NCI-H1694 (cell line): ENCODE measurements at places on chromosomes 2 and 18.

DNA sequence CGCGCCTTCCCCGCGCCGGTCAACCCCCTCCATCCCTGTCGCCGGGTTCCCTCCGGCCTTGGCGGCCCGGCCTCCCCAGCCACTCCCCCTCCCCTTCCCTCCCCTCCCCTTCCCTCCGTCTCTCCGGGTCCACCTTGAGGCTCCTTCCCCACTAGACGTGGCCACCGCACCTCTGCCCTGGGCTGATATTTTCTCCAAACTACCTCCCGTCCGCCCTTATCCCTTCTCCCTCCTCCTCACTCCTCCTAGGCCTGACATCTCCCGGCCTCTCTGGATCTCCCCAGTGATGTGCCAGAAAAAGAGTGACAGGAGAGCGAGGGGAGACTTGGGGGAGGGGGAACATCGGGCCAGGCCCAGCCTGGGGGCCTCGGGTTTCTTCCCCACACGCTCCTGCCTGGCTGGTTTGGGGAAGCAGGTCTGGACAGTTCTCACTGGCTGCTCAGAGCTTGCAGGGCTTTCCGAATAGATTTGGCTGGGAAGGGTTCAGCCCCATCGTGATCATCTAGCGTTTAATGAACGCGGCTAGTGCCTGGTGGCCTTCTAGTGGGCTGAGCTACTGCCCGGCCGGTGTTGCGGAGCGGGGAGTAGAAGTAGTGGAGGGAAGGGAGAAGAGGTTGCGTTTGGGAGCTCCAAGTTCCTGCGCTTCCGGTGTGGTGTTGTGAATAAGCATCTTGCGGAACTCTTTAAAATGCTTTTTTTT, 641 bp downstream of the MAPRE3 start:
- no peak for DNase-seq

GRCh38 chr2:23900541-23901322, 26.2 kb downstream of the ATAD2B start:
- no peak for DNase-seq

- DNase-seq = peak; percentile 59
These were observed at the start of gene DOK6 for GRCh38 chr18:69400253-69400975. TSS of gene DOK6 (plus strand) at chr18:69400888.

DNA sequence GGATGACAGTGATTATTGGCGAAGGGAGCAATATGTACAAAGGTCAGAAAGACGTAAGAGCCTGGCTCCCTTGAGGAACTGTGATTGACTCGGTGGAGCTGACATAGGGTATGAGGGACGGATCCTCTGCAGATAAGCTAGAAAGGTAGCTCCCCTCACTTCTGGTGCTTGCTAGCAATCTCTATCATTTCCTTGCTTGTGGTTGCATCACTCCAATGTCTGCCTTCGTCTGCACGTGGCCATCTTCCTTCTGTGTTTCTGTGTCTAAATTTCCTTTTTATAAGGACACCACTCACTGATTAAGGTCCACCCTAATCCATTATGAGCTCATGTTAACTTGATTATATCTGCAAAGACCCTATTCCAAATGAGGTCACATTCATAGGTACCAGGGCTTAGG, 22.9 kb upstream of the LMAN1 start:
- DNase-seq = no peak

- peak; percentile 15 for DNase-seq
These were observed 69.3 kb downstream of the MARCO start for GRCh38 chr2:119011162-119011909.

DNA sequence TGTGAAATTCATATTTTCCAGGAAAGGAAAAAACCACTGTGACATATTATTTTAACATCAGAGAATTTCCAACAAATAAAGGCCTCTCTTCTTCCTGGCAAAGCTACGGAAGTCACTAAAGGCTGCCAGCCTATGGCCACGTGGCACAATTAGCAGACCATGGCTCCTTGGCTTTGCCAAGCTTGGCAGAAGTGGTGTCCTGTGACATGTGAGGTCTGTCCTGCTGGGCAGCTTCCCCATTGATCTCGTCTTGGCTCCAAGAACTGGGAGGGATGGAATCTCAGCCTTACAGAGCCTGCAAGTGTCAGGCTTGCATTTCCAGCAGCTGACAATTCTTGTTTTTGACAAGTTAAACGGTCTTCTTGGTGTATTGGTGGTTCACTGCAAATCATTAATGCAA, 226.9 kb upstream of the THSD7B start:
- no peak for DNase-seq

DNA sequence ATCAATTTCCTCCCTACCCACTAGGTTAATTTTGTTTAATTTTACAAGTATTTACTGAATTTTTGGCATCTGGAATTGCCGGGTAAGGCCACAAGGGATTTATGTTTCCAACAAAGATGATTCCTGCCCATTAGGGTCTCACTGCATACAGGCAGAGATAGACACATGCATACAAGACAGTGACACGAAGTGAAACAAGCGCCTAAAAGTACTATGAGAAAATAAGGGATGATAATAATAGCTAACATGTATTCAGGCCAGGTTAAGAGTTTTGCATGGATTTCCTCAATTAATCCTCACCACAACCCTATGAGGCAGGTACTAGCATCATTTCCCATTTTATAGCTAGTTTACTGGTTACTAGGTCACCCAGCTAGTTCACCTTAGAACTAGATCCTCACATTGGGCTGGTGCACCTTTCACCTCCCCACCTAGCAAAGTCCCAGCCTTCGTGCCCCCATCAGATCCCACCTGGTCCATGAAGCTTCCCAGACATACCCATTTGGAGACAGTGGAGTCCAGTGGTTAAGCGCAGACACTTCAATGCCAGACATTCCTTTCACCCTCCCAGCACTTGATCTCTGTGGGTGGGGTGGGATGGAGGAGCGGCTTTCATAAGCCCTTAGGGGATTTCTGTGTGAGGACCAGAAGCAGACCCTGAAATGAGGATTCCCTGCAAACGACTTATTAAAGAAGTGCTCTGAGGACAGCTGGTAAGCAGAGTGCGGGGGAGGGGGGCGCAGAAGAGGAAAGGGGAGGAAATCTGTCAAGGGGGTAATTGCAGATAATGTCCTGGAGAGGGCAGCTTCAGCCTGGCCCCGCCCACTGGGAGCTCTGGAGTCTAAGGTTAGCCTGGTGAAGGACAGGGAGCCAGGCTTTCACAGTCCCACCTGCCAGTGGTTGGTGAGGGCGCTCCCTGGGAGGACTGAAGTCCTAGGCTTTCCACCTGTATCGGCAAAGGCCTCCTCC, 5.8 kb upstream of the DGUOK start:
- DNase-seq = peak; percentile 19

DNA sequence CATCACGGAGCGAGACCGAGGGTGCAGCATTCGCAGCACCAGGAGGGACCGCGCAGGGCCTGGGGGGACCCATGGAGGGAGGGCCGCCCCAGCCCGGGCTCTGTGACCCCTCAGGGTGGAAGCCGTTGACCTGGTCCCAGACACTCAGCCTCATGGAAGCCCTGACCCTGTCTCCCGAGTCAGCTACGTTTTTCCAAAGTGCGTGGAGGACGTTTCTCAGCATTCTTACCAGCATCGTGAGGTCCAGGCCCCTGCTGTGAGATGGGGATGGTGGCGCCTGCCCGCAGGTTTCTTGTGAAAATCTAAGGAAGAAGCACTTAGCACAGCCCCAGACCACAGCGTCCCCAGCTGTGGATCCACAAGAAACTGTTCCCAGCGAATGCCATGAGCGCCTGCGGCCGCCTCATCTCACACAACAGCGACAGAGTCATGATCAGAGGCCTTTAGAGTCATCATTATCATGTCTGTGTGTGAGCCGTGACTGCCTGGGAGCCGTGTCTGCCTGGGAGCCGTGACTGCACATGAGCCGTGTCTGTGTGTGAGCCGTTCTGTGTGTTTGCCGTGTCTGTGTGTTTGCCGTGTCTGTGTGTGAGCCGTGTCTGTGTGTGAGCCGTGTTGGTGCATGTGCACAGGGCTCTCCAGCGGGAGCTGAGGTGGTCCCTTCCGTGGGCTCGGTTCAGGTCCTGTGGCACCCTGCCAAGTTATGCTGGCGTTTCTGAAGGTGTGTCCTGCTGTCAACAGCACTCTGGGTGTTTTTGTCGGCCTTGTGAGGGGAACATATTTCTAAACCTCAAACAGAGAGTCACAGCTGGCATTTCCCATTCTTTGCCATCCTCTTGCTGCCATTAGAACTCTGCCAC, 49.2 kb upstream of the KCNG2 start:
- no peak for DNase-seq

- no peak for DNase-seq
These were observed 150.6 kb upstream of the EPC2 start for GRCh38 chr2:148493822-148494563.

- DNase-seq = no peak
These were observed 780.6 kb downstream of the TSN start for GRCh38 chr2:122535960-122536505.

DNA sequence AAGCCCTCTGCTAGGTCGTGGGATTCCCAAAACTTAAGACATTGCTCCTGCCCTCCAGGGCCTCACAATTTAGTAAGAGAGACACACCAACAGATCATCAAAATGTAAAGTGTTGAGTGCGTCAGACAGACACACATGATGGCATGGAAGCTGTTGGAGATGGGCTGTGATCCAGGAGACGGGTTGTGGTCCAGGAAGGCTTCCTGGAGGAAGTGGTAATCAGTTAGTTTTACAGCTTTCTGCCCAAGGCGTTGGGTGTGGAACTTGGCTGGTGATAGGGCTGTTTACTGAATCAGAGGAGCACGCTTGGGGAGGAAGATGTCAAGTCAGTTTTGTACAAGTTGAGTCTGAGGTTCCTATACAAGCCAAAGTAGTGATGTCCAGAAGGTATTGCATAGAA, 24.0 kb upstream of the GLI2 start:
- DNase-seq = no peak

DNA sequence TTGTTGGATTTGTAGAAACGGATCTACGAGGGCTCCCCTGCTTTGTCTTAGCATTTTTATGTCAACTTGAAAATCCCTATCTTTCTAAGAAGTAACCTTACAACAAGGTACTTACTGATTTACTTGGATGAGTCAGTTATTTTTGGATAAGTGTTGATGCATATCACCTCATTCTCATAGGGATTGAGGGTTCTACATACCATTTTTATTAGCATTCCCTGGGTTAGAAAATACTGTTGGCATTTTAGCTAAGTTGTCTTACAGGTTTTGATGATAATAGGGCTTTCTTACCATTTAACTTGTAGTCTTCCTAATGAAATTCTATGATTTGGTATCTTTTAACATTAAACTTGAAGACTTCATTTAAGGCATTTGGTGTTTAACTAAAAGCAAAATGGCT, 125.2 kb downstream of the UBE2E3 start:
- no peak for DNase-seq

- DNase-seq = no peak
These were observed 433 bp downstream of the SH3RF3 start for GRCh38 chr2:109129356-109129920.

- DNase-seq = no peak
These were observed 1384.3 kb upstream of the NXPH2 start for GRCh38 chr2:140164449-140164848.

DNA sequence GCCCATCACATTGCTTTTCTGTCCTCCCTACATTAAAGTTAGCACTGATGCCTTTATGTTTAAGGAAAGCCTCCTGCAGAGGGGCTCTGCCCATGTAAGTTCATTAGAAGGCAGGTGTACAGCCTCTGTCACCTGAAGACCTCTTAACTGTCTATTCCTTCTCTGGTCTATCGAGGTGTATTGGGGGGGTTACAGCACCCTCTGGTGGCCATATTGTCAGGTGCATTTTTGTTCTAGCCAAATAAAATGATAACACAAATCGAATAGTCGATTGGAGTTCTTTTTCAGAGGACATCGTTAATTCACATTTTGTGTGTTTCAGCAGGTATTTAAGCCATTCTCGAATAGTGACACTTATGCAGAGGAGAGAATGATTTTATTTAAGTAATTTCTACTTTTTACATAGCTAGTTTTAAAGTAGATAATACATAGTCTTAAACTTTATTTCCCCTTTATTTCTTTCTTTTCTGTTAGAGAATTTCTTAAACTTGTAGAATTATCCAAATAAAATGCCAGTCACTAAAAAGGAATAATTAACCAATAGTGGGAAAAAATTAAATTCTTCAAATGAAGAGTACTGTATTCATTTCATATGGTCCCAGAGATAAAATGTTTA, 136.8 kb downstream of the NEDD4L start:
- peak; percentile 26 for DNase-seq

DNA sequence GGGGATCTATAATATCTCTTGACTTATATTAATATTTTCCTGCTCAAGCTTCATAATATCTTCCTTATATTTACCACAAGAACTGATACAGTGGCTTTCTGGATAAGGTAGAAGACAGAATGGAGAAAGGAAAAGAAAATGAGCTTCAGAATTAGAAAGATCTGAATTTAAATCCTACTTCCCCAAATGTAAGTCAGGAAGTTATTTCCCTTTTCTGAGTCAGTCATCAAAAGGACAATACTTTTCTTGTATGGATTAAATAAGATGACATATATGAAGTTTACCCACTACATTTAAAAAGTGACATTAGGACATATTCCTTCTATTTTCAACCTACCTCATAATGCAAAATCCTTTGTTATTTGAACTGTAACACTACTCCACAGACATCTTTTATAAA, 19.0 kb downstream of the KRCC1 start:
- DNase-seq = no peak

DNA sequence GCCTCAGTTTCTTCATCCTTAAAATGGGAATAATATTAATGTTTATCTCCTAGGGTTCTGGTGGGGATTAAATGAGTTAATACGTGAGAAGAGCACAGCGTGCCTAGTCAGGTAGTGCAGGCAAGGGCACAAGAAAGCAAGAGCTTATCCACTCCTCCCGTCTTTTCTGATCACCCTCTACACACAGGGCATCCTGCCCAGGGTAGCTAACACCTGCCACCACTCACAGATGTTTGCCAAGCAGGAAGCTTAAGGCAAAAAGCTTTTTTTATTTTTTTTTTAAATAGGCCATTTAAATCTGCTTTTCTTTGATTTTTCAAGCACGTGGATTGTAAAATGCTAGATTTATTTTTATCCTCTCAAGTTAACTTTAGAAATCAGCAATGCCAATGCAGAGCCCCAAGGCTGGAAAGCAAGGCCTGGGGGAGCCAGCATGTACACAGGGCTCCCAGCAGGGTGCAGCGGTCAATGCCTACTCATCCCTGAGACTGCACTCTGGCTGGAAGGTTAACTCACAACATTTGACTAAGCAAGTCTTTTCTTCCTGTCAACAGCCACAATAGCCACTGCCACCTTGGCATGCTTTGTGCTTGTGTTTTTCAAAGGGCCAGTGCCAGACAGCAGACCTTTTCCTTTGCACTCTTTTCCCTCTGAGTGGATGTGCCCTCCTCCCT, 86.5 kb upstream of the ACAA2 start:
- peak; percentile 14 for DNase-seq

DNA sequence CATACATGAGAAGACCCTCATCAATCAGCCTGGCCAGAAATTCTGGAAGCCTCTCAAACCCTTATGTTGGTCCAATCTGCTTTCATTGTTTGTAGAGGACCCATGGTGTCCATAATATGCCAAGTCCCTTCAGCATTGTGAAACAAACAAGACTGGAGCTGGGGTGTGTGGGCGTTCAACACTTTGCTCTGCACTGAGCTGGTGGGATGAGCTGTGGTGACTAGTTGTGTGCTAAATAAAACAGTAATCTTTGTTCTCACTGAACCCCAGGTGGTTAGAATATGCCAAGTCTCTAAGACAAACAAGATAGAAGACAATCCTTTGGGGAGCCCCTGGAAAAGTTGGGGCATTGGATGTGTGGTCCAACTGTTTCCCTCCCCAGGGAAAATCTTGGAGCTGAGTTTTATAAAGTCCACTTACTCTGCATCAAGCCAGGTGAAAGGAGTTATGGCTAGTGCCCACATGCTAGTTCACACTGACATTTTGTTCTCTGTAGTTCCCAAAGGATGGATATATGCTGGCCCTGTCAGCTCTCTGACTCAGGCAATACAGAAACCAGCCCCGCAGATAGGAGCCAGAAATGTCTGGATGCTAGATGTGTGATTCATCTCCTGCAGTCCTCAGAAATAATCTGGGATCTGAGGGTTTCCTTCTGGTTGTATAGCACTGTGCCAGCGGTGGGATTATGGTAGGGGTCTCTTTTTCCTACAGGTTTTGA, 260.2 kb downstream of the TMX3 start:
- DNase-seq = no peak
